Stimulated activated CD8-positive, alpha-beta memory T cell treated with anti-CD3 and anti-CD28 coated beads, Interleukin-4, amount 100 ng/mL, for 24 hours (primary cell): ENCODE measurements at places on chromosomes 6 and 20.

DNA sequence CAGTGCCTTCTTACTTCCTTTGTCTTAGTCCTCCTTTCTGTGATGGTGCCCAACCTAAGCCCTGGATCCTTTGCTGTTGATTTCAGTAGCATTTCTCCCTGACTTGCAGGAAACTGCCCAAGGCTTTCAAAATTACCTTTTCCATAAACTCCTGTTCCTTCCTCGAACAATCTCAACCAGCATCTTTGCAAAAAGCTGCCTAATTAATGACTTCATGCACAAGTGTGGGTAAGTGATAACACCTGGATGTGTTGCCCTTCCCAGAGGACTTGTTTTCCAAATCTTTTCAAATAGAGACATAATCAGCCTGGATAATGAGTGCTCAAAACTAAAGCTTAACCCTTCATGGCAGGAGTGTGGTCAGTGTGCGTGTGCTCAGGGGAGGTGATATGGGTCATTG is 118.0 kb downstream of the PCSK2 start:
- no peak for DNase-seq

- peak; percentile 19 for DNase-seq
Observed at GRCh38 chr20:63309261-63310071, 16.5 kb downstream of the COL20A1 start.

- no peak for DNase-seq
Observed at GRCh38 chr6:353642-354614, 37.6 kb upstream of the IRF4 start.

- no peak for DNase-seq
Observed at GRCh38 chr6:32110632-32111031, 1.5 kb upstream of the TNXB start.

DNA sequence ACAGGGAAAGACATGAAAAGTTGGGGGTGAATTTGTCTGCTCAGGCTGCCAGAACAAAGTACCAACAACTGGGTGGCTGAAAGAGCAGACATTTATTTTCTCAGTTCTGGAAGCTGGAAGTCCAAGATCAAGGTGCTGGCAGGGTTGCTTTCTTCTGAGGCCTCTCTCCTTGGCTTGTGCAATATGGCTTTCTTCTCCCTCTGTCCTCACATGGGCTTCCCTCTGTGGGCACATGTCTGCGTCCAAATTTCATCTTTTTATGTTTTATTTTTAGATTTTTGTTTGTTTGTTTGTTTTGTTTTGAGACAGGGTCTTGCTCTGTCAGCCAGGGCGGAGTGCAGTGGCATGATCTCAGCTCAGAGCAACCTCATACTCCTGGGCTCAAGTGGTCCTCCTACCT is 6.2 kb upstream of the SYNJ2 start:
- no peak for DNase-seq

- DNase-seq = no peak
Observed at GRCh38 chr20:46823753-46824152, 70.9 kb upstream of the EYA2 start.

DNA sequence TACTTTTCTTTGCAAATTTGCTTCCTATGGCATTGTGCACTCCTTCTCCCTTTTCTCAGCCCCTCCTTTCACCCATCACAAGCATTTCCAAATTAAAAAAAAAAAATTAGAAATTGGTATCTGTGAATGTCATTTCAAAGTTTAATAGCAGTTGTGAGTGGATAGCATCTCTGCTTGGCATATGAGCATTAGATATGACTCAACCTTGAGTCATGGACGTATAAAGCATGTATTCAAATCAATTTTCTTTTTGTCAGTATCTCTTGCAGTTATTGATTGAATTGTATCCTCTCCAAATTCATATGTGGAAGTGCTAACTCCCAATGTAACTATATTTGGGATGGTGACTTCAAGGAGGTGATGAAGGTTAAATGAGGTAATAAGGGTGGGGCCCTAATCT is 60.1 kb upstream of the MAP3K7 start:
- no peak for DNase-seq

DNA sequence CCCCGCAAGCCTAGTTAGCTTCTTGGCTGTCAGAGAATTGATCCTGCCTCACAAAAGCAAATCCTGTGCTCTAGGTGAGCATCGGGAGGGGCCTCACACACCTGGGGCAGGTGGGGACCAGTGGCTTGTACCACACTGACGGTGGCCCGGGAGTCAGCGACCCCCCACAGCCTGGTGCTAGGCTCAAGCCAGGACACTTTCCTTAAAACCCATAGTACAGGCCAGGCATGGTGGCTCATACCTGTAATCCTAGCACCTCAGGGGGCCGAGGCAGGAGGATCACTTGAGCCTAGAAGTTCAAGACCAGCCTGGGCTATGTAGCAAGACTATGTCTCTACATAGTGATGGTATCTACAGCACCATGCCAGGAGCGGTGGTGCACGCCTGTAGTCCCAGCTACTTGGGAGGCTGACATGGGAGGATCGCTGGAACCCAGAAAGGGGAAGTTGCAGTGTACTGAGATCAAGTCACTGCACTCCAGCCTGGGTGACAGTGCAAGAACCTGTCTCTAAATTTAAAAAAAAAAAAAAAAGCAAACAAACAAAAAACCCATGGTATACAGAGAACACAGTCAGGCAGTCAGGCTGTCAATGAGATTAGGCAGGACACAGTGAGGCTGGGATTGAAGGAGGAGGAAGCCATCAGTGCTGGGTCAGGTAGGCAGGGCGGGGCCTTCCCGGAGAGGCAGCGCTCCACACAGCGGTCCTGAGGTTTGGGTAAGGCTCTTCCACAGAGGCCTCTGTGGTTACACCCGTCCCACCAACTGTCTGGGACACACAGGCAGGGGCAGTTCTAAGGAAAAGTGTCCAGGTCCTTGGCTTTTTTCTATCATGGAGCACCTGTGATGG is 41.3 kb downstream of the SYNJ2 start:
- no peak for DNase-seq

GRCh38 chr20:62321521-62321948 is 18.7 kb downstream of the ADRM1 start:
- DNase-seq = no peak

GRCh38 chr6:125983246-125983945 is 2.9 kb upstream of the TRMT11 start:
- DNase-seq = no peak

DNA sequence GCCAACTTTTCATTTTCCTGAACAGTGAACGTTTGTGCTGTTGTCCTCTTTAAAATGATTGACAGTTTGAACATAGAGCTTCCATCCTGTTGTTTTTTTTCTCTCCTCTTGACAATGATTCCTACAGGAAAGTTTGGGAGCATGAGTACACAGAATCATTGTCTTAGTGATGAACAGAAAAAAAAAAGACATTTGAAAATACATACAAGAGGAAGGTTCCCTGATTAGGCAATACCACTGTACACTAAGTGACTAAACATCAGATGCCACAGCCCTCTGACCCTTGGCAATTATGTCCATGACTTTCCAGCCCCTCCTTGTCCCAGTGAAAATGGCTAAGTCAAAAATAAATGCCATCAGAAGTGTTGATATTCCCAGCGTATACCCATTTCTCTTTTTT is 71.5 kb downstream of the RTN4IP1 start:
- no peak for DNase-seq

GRCh38 chr6:21321531-21321930 is 272.0 kb upstream of the SOX4 start:
- no peak for DNase-seq

GRCh38 chr6:89050697-89051096 is 29.9 kb upstream of the PNRC1 start:
- DNase-seq = no peak

DNA sequence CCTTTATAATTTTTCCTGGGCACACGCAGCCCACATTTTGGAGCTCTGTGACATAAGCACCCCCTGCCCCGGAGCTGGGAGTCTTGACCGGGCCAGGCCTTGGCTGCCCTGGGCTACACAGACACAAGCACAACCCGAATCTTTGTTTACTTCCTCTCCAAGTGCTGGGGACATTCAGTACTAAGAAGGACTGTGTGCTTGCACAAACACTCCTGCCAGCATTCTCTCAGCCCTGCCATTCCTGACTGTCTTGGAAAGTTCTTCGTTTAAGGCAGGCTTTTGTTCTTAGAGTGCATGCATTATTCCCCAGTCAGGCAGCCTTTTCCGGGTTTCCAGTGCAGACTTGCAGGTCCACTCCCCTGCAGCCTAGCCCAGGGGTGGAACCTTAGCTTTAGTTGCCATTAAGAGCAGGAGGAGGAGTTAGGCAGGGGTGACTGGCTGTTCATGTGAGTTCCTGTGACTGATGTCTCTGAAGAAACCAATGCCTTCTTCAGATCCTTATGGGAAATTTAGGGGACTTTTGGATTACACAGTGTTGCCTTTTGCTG is 28.6 kb downstream of the FOXO3 start:
- DNase-seq = no peak

- no peak for DNase-seq
Observed at GRCh38 chr6:156689656-156690055, 87.5 kb upstream of the ARID1B start.

DNA sequence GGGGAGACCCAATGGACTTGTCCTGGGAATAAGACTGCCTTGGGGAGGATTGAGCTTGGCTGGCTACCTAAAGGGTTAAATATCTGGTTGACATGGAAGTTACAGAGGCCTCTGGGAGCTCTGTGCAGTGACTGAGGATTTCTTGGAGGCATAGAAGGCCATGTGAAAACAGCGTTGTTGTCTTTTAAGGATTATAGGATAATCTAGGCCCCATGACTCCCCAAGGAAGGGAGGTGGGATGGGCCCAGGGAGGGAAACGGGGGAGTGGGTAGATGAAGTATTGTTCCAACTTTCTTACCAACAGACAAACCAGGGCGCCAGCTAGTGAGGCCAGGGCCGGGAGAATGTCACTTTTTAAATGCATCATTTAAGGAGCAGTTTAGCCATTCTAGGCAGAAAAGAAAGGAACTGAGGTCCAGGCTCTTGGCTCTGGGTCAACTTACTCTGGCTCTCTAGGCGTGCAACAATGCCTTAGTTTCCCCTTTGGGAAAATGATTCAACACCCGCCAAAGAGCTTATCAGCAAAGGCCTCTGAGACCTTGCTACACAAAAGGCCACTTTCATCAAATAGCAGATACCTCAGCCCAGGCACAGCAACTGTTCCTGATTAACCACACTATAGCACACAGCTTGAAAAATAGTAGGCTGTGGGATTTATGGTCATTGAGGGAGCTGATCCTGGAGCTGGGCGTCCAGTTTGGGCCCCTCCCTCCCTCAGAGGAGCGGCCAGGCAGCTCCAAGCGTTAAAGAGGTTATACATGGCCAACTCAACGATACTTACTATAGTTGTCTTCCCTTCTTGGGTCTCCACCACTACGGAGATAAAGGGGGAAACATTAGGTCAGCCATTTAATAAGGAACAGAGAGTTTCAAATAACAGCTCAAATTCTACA is 7.0 kb downstream of the MRPS18A start:
- DNase-seq = no peak

DNA sequence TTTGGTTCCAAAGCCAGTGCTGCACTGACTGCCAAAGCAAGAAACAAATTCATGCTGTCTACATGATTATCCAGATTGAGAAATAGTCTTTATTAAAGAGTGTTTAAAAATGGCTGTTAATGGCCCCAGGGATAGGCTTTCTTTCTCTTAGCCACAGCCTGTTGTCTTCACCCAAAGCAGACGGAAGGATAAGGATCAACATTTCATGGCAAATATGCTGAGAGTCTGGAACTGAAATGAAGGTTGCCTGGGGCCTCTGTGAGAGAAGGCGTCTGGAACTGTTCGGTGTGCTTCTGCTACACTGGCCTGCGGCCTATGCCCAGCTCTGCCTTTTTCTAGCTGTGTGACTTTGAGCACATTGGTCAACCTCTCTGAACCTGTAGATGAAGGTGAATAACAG is 373.0 kb upstream of the ZFP64 start:
- no peak for DNase-seq

DNA sequence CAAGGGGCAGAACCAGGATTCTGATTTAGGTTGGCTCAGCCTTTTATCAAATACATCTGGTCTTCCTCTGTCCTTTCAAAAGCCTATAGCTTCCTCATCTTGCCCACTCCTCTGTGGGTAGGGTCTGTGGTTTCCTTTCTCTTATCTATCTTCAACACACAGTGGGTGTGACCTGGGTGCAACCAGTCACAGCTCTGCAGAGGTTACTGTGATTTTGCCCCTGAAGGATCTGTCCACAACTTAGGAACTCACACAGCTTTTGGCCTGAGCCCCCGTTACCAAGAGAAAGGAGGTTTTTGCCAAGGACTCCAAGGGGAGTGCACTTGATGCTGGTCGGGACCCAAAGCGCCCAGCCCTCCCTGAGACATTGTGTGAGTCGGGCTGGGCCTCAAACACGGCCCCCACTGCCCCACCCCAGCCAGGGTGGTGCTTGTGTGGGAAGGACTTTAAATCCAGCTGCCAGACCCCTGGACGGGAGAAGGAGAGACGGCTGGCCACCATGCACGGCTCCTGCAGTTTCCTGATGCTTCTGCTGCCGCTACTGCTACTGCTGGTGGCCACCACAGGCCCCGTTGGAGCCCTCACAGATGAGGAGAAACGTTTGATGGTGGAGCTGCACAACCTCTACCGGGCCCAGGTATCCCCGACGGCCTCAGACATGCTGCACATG is at the start of gene PI16:
PI16 (plus strand) TSS at position 477 of the 670 bp plus-strand sequence; CDS start at position 500, 23 bp downstream.
- DNase-seq = no peak

GRCh38 chr20:50426866-50427718 is 83.1 kb upstream of the PTPN1 start:
- DNase-seq = no peak

DNA sequence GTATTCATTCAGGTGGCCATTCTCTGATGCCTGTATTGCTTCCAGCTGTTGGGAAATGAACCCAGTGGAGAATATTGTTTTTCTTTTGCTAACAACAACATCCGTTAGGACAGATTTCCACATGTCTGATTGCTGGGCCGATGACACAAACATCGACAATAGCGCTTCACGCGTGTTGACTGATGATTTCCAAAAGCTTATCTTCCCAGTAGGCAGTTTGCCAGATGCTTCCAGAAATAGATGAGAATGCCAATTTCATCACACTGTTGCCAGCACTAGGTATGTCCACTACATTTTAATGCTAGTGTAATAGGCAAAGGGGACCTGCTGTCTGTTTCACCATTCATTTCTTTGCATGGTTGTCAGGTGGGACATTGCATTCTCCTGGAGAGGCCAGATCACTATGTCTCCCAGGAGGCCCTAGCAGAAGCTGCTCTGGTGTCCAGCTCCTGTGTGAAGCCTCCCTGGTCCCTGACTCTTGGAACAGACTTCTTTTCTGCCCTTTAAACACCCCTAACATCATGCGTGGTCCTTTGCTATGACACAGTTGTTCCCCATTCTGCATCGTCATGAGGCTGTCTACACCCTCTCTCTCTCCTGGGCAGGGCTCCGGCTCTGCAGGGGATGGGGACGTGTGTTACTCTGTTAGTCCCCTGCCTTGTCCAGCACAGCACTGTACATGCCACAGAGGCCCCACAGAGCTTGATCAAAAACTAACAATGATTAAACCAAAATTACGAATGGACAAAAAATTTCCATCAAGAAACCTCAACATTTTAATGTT is 181.6 kb downstream of the CDH26 start:
- DNase-seq = no peak

- DNase-seq = no peak
Observed at GRCh38 chr6:109301418-109301817, 80.8 kb downstream of the CD164 start.

DNA sequence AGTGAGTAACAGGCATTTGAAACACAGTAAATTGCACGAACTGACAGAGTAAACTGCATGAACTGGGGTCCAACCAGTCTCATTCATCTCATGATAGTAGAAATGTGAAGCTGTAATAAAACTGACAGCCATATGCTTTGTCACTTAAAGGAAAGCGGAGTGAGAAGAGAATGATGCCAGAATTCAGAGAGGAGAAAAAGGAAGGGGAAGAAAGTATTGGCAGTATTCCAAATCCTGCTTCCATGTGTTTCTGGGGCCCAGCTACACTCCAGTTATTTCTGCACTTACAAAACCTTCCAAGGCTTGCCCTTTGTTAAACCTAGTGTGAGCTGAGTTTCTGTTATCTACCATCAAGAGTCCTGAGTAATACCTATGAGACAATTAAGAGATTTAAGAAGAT is 17.2 kb downstream of the SNX14 start:
- DNase-seq = no peak
